ENCODE measurements at places on chromosomes 3 and 15.

GRCh38 chr3:13461169-13462124, 18.7 kb upstream of the HDAC11 start:
- no peak for DNase-seq

DNA sequence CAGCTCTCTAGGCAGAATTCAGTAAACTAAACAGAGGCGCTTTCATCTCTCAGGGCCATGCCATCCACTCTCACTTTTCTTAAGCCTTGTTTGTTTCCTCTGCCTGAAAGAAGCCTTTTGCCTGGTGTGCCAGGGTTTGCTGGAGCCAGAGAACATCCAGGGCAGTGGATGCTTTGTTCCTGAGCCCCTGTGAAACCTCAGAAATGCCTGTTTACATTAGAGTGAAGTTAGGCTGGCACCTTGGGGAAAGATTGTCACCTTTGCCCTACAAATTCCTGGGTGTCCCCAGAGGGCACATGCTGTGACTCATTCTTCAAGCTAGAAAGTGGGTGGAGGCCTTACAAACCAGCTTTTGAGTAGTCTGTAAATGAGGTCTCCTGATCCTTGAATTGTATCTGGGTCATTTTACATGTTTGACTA, 10.7 kb upstream of the TRAK1 start:
- DNase-seq = no peak

- no peak for DNase-seq
Observed at GRCh38 chr3:12178091-12178820, 19.5 kb upstream of the TIMP4 start.

DNA sequence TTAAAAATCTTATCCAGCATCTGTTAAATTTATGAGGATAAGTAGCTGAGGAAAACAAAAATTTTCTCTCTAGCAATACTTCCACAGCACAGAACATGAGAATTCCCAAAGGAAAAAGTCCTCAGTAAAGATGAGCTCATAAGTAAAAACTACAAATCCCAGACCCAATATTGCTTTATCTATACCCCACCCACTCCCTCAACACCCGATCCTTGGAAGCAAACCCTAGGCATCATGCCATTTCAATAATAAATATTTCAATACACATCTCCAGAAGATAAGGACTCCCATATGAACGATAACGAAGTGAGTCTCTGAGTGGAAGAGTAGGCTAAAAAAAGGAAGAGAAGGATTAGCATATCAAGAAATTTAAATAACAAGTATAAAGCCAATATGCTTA, 8.3 kb upstream of the PRR20G start:
- no peak for DNase-seq

GRCh38 chr3:81936817-81937216, 175.4 kb upstream of the GBE1 start:
- no peak for DNase-seq

- no peak for DNase-seq
Observed at GRCh38 chr3:187049462-187050101, 89.7 kb downstream of the RPL39L start.

DNA sequence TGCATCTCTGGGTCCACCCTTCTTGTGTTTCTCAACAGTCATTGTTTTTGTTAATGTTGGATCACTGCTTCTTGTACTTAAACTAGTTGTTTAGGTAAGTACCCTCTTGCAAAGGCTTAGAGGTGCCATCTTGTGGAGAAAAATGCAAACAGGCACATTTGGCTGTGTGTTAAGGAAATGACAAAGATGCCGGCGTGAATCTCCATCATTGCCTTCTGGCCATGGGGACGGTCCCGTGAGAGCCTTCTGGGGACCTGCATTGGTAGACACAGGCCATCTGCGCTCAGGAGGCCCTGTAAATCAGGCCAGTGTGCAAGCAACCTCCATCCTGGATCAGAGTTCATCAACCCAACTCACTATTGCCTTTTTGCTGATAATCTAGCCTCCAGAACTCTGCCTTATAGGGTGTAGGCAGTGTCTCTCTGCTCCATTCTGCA, 158.6 kb upstream of the NR2E3 start:
- DNase-seq = no peak

GRCh38 chr3:101913168-101913567, 63.9 kb downstream of the NFKBIZ start:
- DNase-seq = no peak

DNA sequence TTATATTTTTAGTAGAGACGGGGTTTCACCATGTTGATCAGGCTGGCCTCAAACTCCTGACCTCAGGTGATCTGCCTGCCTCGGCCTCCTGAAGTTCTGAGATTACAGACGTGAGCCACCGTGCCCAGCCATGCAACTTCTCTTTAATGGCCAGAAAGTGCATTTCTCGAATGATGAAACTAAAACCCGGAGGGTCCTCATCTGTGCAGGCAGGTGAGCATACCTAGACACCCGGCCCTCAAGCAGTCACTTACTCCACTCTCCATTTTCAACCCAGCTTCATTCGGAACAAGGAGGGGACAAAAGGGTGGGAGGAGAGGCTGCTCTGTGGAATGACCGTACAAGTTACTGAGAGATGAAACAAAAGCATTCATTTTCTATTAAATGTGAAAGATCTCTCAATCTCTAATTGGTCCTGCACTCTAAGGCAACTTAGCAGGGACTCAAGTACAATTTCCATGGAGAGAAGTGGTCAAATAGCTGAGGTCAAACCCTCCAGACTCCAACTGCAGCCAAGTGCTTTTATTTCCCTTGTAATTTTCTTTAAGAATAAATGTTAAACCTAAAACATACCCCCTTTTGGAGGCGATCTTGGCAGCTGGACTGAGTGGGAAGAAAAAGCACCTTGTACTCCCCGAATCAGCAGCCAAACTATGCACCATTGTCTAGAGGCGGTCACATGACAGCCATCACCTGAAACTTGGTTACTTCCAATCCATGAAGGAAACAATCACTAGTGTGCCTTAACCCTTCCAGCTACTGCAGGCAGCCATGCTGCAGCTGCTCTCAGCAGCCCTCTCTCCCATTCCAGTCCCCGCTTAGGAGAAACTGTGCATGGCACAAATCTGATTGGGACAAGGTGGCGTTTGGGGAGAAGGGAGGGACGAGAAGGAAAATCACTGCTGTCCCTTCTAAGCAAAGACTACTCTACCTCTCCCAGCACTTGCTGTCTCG, 62.2 kb downstream of the VGLL4 start:
- no peak for DNase-seq

- DNase-seq = peak; percentile 58
Observed at GRCh38 chr15:70741677-70742293, 21.6 kb downstream of the UACA start.

GRCh38 chr3:116443191-116443661, 2.1 kb downstream of the LSAMP start:
- no peak for DNase-seq

DNA sequence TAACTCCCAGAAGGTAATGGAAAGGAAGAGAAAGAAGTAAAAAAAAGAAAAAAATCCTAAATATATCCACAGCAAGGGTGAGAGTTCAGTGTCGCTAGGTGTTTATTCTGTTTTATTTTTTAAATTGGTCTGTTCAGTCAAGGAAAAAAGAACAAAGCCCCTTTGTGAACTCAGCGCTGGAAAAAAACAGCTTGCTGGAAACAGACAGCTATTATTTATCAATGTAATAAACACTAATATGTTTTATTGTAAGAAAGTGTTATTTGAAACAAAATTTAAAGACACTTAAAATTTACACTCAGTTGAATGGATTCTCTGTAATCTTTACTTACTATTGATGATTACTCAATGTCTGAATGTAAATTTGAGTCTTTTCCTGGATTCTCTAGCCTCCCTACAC, 32.3 kb upstream of the LEKR1 start:
- no peak for DNase-seq

DNA sequence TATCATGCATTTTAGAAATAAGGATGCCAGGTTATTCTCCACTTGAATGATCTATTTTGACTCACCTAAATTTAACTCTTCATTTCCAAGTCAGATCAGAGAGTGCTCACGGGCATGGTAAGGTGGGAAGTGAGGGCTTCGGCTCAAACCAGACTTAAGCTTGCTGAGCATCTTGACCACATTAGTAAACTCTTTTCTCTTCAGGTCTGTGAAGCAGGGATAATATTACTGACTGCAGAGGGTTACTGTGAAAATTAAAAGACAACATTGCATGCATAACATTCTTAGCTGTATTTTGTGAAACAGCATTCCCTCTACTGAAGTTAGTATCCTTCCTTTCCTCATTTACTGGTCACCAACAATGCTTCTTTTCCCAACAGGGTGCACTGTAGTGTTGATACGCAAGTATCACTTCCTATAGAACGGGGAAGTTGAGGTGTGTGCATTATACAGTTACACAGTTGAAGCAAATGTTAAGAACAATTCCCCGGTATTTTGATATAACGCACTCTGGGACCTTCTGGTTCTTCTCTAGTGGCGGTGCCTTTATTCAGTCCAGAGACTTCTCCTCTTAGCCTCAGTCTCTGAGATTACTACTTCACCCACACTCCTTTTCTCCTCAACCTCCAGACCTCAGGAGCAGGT, 74.1 kb upstream of the MNS1 start:
- peak; percentile 30 for DNase-seq

DNA sequence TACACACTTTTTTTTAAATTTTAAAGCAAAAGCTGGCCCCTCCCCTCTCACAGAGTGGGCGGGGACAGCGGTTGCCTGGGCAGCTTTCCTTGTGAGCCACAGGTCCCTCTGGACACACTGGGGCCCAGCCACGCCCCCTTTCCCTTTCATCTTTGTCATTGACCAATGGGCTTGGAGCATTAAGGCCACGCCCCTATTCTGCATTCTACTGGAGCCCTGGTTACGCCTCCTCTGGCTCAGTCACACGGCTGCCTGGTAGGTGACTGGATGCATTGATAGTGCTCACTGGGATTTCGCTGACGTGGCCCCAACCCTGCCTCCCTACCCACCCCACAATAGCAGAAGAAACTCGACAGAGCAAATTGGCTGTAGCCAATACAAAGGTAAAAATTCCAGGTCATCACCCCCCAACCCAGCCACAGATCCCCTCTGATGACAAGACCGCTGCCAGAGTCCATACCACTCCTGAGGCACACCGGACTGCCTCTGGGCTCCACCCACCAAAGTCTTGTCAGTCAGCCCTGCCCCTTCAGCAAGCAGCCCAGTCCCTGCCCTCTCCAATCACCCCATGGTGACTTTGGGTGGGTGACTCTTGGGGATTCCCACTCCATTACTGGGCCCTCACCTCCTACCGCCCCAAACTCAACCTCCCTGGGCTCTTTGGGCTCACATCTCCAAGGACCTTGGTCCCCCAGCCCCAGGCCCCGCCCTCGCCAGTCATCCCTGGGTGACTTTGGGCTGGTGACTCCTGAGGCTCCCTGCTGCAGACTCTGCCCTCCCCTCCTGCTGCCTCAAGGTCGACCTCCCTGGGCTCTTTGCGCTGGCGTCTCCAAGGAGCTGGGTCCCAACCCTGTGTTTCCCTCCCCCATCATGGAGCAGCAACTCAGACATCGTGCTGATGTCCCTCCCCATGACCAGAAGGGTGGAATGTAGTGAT, 112.2 kb upstream of the FAN1 start:
- no peak for DNase-seq

Data from MV-4-11 (cell line).